ENCODE measurements at places on chromosomes 1 and 21.

- DNase-seq = no peak
Measured at GRCh38 chr1:31476891-31477846, 64.2 kb downstream of the SERINC2 start.

- DNase-seq = no peak
Measured at GRCh38 chr1:237877631-237878030, 13.1 kb downstream of the ZP4 start.

- peak; percentile 14 for DNase-seq
Measured at GRCh38 chr1:200558866-200559459, 61.6 kb downstream of the KIF14 start.

DNA sequence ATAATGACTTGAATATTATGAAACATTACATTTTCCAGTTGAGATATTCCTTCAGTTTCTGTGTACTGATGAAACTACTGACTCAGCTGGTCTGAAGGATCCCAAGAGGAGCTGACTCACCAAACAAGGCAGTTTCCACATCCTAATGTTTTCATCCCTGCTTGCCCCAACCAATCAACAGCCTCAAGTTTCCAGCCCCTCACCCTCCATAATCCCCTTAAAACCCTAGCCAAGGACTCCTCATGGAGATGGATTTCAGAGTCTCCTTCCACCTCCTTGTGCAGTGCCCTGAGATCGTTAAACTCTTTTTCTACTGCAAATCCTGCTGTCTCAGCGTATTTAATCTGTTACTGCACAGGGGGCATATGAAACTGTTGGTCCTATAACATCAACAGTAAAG lies 83.1 kb upstream of the HAO2 start:
- DNase-seq = no peak

DNA sequence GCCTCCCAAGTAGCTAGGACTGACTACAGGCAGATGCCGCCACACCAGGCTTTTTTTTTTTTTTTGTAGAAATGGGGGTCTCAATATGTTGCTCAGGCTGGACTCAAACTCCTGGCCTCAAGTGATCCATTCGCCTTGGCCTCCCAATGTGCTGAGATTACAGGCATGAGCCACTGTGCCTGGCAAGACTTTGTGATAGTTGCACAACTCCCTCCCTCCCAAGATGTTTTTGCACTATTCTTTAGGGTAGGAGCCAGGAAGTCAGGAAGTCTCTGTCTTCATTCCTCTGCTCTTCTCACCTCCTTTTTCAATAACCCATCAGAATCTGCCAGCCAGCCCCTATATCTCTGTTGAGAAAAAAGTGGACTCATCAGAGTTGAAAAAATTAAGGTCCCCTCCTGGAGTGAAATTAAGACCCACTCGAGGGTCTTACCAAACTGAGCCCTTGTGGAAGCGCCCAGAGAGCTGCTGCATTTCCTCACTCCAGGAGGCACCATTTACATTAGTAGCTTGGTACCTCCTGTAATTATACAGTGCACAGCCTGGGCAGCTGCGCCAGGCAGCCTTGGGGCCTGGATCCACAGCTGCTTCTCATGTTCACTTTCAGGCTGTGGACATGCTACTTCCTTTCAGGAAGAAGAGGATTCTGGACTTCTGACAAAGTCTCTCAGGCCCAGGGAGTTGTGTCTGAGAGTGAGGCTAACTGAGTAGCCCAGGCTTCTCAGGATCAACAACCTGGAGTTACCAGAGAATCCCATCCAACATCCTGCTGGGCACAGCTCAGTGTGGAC lies 24.0 kb downstream of the TCEA3 start:
- DNase-seq = no peak

GRCh38 chr1:36776948-36777831 lies 257.1 kb downstream of the GRIK3 start:
- no peak for DNase-seq

DNA sequence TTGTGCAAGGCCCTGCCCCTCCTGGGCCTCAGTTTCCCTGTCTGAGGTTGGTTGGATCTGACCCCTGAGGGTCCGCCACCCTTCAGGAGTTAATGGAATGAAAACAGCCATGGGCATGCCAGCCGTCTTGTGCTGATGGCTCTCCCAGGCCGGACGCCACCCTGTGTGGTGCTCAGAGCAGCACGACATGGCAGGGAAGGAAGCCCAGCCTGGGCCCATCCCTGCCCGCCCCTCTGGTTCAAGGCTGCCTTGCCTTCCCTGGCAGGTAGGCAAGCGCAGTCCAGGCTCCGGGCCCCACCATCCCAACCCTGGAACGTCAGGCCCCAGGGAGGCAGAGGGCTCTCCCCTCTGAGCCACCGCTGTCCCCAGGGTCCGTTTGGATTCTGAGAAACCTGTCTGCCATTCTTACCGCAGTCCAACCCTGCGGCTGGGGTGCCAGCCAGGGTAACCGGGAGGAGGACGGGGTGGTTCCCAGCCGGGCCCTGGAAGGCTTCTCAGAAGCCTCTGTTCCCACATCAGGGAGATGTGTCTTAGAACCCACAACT lies 108.5 kb upstream of the IFFO2 start:
- DNase-seq = no peak

Measured in NCI-H446 (cell line).